LNCaP clone FGC (cell line): ENCODE measurements at places on chromosomes 6 and 20.

- no peak for DNase-seq
Observed at GRCh38 chr6:52534966-52535390, 41.9 kb downstream of the TRAM2 start.

DNA sequence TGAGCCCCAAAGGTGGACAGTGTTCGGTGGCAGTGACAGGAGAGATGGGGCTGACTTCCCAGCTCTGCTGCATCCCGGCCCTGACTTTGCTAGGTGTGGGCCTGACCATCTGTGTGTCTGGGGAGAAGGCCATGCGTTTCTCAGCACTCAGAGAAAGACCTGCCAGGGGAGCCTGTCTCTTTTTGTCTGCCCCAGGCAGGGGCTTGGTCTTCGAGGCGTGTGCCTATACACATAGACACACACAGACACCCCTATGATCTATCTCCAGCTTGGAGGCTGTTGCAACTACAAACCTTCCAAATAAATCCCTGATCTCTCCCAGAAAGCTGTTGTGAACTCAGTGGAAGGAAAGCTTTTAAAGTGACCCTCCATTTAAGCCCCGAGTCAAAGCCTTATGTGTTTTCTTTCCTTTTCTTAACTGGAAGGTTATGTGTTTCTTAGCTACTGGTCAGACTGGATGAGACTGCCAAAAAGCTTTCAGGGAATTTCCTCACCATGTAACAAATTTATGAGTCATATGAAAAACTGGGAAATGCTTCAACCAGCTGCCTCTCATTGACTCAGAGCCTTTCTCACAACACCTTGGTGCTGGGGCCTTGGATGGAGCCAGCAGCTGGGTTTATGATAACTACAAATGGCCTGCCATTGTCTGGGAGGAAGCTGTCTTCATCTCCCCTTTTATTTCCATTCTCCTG is 102.6 kb downstream of the CDC5L start:
- DNase-seq, result peak; percentile 90

DNA sequence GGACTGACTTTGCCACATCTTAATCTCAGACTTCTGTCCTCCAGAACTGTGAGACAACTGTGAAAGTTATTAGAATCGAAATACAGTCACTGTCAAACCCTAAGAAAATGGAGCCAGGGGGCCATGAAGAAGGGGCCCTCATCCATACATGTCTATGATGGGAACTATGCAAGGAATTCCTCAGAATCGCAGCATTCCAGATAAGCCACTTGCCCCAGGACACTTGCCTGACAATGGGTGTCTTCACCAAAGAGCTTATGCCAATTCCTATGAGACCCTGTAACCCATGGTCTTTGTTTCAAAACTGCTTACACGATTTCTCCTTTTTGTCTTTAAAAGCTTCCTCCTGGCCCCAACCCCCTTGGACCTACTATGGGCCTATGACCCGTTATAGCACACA is 90.4 kb upstream of the FOXP4 start:
- no peak for DNase-seq

- DNase-seq, result no peak
Observed at GRCh38 chr6:79525272-79526100, 11.7 kb downstream of the LCA5 start.

DNA sequence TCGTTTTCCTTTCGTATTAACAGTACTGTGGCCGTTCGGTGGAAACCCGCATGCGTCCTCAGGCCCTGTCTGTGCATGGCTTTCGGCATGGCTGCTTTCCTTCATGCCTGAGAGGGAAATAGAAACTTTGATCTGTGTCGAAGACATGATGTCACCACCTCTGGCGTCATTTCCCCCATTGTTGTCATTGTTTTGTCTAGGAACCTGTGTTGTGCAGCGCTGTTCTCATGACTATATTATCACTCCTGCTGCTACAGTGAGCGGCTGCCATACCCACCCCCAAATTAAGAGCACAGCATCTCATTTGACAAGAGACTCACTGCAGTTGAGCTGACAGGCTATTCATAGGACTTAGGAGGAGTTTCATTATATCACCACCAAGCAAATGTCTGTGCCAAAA is 172.3 kb downstream of the TMEM242 start:
- no peak for DNase-seq

DNA sequence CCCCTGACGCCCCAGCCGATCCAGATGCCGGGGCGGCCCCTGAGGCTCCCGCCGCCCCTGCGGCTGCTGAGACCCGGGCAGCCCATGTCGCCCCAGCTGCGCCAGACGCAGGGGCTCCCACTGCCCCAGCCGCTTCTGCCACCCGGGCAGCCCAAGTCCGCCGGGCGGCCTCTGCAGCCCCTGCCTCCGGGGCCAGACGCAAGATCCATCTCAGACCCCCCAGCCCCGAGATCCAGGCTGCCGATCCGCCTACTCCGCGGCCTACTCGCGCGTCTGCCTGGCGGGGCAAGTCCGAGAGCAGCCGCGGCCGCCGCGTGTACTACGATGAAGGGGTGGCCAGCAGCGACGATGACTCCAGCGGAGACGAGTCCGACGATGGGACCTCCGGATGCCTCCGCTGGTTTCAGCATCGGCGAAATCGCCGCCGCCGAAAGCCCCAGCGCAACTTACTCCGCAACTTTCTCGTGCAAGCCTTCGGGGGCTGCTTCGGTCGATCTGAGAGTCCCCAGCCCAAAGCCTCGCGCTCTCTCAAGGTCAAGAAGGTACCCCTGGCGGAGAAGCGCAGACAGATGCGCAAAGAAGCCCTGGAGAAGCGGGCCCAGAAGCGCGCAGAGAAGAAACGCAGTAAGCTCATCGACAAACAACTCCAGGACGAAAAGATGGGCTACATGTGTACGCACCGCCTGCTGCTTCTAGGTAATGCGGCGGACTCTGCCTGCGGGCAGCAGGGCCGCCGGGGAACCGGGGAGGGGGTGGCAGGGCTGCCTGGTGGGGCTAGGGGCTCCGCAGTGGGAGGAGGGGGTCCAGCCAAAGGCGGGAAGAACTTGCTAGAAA is 2.3 kb downstream of the GNAS start:
- DNase-seq, result no peak

GRCh38 chr6:35063701-35064280 is 77.3 kb downstream of the TCP11 start:
- DNase-seq, result peak; percentile 21

GRCh38 chr6:165883851-165884640 is 221.0 kb upstream of the PDE10A start:
- DNase-seq, result no peak

- no peak for DNase-seq
Observed at GRCh38 chr6:42550277-42550676, 13.6 kb upstream of the UBR2 start.

- DNase-seq, result no peak
Observed at GRCh38 chr6:68778356-68779020, 143.4 kb downstream of the ADGRB3 start.

DNA sequence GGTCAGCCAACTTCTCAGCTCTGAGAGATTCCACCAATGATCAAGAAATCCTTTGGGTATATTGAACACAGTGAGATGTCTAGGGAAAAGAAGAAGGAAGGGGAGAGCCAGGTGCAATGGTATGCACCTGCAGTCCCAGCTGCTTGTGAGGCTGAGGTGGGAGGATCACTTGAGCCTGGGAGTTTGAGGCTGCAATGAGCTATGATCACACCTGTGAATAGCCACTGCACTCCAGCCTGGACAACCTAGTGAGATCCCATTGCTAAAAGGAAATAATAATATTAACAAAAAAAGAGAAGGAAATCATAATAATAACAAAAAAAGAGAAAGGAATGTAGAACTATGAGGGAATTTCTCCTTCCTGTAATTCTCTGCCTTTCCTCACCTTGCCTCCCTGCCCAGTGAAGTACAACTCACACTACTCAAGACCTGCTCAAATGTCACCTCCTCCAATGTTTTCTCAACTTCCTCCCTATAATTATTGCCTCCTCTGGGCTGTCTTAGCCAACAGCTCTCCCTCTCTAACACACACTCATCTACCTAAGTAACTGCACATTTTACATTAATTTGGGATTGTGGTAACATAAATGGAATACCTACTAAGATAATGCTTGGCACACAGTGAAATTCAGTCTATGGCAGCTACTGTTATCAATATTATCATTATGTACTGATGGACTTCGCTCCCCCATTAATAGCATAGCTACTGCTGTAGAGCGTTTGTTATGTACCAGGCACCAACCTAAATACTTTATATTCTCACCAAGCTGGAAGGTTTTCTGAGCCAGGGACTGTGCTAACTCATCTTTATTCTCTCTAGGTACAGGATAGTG is 103.6 kb downstream of the KIF13A start:
- DNase-seq, result no peak

DNA sequence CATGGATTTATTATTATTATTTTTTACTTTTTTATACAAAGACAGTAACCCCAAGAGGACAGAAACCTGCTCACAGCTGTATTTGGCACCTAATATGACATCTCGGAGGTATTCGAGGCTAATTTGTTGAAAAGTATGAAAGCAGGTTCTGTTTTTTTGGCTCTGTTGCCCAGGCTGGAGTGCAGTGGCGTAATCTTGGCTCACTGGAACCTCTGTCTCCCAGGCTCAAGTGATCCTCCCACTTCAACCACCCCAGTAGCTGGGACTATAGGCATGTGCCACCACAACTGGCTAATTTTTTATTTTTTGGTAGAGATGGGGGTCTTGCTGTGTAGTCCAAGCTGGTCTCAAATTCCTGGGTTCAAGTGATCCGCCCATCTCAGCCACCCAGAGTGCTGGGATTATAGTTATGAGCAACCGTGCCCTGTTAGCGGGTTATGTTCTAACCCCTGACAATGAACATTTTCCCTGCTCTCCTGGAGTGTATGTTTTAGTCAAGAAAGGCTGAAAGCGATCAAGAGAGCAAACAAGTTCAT is 53.7 kb upstream of the ZNF217 start:
- no peak for DNase-seq

- DNase-seq, result no peak
Observed at GRCh38 chr6:20952699-20953474, 418.6 kb downstream of the CDKAL1 start.

DNA sequence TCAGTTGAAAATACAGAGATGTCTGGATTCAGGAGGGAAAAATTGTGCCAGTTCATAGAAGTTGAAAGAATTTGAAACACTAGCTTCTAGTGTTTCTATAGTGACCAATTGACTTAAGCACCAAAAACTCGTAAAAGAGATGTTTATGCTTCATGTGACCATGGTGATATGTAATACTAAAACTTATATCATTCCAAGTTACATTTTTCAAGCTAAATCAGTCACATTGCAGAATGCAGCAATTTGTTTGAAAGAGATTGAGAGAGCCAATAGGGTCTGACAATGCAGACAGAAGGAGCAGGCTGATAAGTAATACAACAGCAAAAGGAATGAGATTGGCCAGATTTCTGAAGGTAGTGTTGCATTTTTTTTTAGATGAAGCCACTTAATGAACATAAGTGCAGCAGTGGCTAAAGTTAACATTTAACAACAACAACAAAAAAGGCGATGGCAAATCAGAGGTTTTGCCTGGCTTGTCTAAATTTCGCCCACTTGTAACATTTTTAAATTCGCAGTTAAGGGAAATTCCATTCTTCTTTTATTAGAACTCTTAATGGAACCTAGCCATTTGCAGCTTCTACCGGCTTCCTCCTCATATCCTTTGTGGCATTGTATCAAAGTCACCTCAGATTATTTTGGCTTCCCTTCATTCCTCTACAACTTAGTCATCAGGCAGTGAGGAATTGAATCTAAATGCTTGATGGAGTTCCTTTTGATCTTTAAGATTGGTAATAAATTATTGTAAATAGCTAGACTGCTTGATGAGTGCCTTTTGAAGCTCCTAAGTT is 484.0 kb upstream of the SOX4 start:
- no peak for DNase-seq

- no peak for DNase-seq
Observed at GRCh38 chr6:150301846-150302519, 66.8 kb upstream of the IYD start.

DNA sequence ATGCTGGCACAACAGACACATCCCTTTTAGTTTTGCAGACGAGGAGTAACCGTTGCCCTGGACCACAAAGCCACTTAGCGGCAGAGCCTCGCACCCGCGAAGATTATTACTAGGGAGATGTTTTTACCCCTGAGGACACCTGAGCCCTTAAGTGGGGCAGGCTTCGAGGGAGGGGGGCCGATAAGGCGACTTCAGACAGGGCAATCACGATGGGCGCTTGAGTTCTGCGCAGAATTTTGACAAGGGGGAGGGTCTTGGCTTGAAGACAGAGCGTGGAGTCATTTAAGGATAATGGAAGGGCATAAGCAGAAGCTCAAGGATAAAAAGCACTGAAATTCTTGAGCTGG is 650 bp upstream of the TTK start:
- DNase-seq, result no peak

- DNase-seq, result peak; percentile 69
Observed at GRCh38 chr6:43723737-43724295, 36.2 kb upstream of the MRPS18A start.

GRCh38 chr20:15760001-15760621 is 813.1 kb downstream of the KIF16B start:
- no peak for DNase-seq

- DNase-seq, result no peak
Observed at GRCh38 chr20:32707691-32708581, 34.2 kb upstream of the C20orf203 start.

DNA sequence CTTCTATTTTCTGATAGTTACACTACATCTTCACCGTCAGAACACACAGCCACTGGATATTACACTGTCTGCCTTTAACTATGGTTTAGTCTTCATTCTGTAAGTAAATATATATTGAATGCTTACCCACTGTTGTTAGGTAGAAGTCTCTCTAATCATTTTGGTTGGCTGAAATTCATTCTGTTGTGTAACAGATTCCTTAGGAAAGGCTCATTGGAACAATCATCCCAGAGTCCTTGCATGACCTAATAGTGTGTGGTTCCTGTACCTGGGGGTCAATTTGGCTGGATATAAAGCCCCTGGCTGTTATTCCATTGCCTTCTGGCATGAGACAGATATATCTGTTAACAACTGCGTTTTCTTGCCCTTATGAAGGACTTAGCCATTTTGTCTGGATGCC is 9.9 kb downstream of the BLOC1S5 start:
- no peak for DNase-seq

DNA sequence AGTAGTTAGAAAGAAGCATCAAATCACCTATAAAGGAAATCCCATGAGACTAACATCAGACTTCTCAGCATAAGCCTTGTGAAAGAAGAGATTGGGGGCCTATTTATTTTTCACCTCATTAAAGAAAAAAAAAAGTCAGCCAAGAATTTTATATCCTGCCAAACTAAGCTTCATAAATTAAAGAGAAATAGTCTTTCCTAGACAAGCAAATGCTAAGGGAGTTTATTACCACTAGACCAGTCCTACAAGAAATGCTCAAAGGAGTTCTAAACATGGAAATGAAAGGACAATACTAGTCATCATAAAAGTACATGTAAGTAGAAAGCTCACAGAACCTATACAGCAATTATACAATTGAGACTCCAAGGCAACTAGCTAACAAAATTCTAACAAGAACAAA is 96.5 kb upstream of the OLIG3 start:
- no peak for DNase-seq

DNA sequence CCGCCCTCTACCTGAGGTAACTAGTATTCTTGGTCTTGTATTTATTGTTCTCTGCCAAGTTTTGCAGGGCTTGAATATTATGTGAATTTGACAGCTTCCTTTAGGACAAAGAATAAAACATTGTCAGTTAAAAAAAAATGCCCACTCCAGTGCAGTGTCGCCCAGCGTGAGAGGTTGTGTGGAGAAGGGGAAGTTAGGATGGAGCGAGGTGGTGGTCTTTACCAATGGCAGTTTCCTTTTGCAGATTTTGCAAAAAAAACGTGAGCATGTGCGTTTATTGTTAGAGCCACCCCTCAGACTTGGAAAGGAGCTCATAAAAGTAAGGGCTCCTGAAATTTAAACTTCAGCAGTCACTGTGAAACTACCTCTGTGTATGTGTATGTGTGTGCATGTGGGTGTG is 28.3 kb downstream of the UST start:
- no peak for DNase-seq
